Activated CD8-positive, alpha-beta memory T cell treated with anti-CD3 and anti-CD28 coated beads for 36 hours (primary cell): ENCODE measurements at places on chromosomes 4 and X. TPM values are rescaled to one million over a fixed set of nuclear protein-coding genes. Genes with fewer than 3 reads are reported as not detected.

Gene REELD1
- 0.08 TPM for total RNA-seq

Gene DCHS2
- total RNA-seq = not detected

Gene SPIN2A
- total RNA-seq = 0.44 TPM

Gene SHISA3
- 0.08 TPM for total RNA-seq

Gene MAGEB1
- total RNA-seq = not detected

Gene ZAR1
- total RNA-seq = not detected
